LNCaP clone FGC (cell line): ENCODE measurements at places on chromosomes 6 and 20.
A peak's percentile ranks its signal among the peaks of the same experiment; 100 is the strongest.

DNA sequence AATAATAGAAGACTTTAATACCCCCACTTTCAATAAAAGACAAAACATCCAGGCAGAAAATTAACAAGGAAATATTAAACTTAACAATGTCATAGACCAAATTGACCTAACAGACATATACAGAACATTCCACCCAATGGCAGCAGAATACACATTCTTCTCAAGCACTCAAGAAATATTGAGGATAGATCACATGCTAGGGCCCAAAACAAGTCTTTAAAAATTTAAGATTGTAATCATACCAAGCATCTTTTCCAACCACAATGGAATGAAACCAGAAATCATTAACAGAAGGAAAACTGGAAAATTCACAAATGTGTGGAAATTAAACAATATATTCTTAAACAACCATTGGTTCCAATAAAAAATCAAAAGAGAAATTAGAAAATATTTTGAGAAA, 161.0 kb downstream of the COL12A1 start:
- no peak for DNase-seq

DNA sequence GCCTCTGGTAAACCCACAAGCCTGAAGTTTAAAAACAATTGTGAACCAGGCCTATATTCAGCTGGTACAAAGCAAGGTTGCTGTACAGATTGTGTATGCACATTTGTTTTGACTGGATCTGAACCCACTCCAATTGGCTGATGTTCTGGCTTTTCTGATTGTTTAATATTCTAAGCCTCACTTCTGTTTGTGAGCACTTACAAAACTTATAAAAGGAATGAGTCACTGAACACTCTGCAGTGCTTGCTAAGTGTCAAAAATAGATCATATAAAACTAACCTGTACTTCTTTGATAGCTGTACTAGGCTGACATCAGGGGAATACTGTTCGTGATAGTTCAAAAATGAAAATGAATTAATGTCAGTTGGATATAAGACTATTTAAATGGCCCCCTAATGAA, 12.1 kb downstream of the COL21A1 start:
- peak; percentile 27 for DNase-seq

DNA sequence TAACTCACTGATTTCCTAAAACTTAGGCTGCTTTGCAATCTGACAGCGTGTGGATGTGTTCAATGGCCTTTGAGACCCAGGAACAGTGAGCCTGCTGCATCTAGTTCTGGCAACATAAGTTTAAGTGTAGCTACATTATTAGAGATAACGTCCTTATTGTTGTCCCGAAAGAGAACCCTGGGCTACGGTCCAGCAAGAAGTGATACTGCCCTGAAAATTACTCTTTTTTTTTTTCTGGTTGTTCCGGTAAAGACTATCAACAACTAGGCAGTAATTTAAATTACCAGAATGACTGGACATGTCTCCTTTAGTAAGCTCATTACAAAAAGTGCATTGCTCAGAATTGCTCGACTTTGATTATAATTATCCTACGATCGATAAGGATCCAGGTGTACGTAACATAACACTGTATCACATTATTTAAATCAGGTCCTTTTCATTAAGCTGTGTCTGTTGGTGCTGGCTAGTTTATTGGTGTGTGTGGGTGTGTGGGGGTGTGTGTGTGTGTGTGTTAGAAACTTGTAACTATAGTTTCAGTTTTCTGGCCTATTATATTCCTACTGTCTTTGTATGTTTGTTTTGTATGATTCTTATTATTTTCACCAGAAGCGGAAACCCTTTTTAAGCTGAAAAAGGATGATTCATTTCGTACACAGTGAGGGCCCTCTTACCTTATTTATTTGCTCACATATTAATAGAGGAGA, 3.0 kb downstream of the TSHZ2 start:
- no peak for DNase-seq

DNA sequence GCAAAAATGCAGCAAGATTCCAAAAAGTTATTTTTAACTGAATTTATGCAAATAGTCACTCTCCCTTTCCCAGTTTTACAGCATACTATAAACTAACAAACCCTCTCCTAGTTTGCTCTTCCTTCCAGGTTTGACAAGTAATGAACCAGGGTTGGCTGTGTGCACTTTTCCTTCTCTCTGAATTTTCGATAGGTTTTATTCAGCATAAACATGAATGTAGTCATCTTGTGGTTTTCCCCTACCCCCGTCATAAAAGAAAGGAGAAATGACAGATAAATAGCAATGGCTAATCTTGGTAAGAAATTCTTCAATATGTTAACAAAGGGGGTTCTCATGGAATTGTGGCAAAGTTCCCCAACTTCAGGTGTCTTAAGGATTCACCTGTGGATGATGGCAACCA, 26.3 kb downstream of the PRDM1 start:
- DNase-seq, result no peak

DNA sequence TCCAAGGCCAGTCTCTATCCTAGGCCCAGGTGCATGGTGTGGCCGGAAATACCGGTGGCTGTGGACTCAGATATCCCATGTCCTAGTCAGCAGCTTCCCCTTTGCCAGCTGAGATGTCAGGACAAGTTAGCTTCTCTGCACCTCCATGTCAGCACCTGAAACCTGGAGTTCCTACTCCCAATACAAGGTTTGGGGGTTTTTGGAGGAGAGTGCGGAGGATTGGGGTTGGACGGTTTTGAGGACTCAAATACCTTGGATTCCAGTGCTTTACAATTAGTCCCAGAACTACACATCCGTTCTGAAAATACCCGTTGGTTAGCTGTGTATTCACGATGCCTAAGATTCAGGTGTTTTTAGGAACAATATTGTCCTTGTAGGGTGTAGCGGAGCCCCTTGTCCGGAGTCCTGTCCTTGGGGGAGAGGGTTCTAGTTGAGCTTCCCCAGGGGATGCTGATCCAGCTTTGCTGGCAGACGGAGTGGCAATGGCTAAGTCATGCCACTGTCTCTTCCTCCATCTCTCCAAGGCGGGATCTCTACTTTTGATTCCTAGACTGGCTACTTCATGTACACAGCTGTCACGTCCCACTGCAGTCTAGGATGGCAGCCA, 45.0 kb downstream of the ADNP start:
- no peak for DNase-seq

GRCh38 chr6:125612345-125612846, 137.0 kb upstream of the HEY2 start:
- no peak for DNase-seq

GRCh38 chr6:25623065-25623464, 28.9 kb upstream of the SCGN start:
- no peak for DNase-seq
